ENCODE measurements at places on chromosomes 2 and 18.
A peak's percentile ranks its signal among the peaks of the same experiment; 100 is the strongest.

DNA sequence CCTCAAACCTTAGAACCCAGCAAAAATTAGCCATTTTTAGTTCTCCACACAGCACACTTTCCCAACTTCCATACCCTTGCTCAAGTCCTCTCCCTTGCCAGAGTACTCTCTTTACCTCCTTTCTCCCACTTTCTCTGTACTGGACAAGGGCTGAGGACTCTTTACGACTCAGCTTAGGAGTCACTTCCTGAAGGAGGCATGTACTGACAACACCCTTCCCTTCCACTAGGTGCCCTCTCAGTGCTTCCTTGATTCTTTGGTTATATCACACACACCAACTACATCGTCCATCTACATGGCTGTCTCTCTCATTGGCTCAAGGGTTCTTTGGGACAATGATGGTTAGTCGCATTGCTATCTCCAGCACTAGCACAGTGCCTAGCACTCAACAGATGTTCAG, 5.2 kb upstream of the C18orf63 start:
- DNase-seq = no peak

DNA sequence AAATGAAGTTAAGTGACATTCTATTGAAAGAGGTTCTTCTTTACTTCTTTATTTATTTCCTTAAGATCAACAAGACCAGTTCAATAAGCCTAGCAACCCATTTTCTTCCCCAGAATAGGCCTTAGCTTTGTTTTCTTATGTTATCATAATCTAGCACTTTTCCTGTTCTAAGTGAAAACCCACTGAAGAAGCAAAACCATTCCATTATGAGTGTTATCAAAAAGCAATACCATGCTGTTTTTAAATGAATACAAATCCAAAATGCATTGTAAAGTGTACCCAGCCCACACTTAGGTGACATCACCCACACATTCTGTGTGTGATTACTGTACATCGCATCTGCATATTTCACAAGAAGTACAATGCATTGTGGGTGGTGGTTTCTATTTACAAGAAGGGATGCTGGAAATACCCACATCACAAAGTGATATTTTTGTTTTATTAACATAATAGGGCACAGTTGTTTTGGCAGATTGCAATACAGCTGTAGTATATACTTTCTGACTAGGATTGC, 679.5 kb downstream of the KCNJ3 start:
- DNase-seq = no peak

GRCh38 chr2:5482929-5483331, 209.3 kb upstream of the SOX11 start:
- DNase-seq = peak; percentile 29

GRCh38 chr18:627231-627630, 30.2 kb upstream of the TYMS start:
- DNase-seq = no peak

DNA sequence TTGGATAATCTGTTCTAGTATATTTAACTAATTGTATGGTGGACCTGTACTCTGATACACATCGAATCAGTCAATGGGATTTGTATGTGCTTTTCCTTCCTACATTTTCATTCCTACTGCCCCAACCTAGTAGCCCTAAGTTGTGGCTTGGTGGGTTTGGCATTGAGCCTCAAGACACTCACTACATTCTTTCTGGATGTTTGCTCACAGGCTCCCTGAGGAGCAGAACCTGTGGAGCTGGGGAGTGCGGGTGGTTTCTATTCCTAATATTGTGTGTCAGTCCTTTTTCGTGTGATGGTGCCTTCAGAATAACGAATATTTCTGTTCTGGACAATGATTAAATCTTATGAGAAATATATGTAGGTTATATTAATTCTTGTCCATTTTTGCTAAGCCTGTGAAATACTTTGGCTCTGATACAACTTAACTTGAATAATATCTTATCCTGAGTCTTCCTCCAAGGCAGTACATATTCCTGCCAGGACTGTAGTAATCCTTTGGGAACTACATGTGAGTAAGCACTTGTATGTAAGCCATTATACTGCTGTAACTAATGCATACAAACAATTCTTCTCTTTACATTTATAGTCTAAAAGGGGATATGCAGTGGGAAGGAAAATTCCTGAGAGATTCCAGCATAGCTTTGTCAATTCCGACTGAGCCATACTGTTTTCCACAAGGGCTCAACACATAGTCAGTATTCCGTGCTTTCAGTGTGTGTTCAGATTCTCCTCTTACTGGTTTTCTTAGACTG, 150.6 kb downstream of the AGPS start:
- peak; percentile 94 for DNase-seq

DNA sequence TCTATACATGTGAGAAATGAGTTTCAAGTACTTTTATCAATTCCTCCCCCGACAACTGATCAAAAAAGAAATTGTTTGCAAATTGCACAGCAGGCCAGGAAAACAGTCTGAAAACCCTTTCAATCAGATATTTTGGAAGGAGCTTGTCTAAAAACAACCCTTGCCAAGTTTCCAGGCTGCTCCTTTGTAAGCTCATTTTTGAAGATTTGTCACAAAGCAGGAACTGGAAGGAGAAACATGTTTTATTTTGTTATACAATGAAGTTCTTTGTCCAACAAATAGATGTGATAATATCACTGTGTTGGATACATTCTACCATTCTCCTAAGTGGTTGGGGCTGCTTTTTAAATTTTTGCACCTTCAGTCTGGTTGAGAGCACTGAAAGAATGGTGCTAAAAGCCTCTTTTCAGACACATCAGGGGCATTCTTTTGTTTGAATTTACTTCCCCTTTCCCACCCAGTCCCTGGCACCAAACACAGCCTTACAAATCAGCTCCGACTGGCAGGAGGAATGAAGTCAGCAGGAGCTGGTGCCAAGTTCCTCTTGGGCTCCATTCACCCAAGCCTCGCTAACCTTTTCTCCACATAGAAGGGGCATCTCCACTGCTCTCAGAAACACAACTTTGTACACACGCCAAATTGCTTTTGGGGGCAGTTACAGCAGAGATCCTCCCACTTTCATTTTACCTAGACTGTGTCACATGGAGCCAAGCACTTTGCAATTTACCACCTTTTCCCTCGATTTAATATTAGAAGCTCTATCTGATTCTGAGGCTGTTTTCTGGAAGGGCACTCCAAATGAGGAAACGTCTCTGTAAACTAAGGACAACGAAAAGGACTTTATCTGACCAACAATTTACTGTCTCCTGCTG, 88.0 kb downstream of the C1D start:
- no peak for DNase-seq

DNA sequence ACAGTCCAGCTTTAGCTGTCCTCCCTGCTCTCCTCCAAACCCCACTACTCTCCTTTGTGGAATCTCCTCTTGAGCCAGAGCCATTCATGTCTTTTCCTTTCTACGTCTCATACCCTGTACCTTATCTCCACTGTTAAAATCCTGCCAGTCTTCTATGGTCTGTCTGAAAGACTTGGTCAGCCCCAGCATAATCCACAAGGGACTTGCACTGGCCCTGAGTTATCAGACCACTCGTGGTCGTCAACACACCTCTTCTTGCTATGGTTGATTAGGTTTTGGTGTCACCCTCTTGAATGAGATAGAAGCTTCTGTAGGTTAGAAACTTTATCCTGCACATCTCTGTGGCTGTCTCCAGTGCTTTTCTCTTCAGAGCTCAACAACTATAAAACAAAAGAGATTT, 56.8 kb downstream of the MYO1B start:
- DNase-seq = no peak

- peak; percentile 9 for DNase-seq
Measured at GRCh38 chr2:231464576-231465540, 574 bp upstream of the NCL start.

- no peak for DNase-seq
Measured at GRCh38 chr18:725646-726045, 13.2 kb upstream of the ENOSF1 start.

- peak; percentile 90 for DNase-seq
Measured at GRCh38 chr2:210170446-210171303, 534 bp downstream of the KANSL1L start.

DNA sequence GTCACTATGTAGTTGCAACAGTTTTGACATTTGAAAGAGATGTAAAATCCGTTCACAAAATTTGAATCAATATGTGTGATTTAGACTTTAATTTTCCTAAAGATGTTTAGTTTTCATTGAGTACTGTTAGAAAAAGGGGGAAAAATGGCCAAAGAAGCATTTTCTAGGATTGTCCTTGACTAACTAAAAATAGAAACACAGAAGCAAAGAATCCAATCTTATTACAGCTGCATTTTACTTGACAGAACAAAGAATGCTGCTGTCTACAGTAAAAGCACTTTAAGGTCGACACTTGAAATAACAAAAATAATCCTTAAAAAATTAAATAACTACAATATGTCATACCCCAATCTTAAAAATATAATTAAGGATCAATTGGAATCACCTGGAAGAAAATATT, 48.9 kb downstream of the FRZB start:
- DNase-seq = no peak

GRCh38 chr2:43144263-43144662, 82.1 kb downstream of the ZFP36L2 start:
- DNase-seq = no peak

GRCh38 chr18:69897397-69898108, 50.1 kb downstream of the CD226 start:
- no peak for DNase-seq

DNA sequence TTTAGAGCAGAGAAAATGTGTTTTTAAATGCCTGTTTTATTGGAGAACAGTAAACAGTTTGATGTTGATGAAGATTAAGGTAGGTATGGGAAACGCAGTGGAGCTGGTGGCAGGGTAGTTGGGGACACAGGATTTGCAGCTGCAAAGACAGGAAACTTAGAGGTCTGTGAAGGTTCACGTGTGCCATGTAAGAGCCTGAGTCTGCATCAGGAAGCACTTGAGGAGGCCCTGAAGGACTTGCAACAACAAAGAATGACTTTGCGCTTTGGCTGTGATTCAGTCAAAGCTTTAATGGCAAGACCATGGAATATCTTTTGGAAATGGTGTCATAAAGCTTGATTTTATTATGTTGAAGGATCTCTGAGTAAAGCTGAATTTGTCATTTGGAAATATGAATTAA, 347.6 kb upstream of the KCNJ3 start:
- DNase-seq = no peak

DNA sequence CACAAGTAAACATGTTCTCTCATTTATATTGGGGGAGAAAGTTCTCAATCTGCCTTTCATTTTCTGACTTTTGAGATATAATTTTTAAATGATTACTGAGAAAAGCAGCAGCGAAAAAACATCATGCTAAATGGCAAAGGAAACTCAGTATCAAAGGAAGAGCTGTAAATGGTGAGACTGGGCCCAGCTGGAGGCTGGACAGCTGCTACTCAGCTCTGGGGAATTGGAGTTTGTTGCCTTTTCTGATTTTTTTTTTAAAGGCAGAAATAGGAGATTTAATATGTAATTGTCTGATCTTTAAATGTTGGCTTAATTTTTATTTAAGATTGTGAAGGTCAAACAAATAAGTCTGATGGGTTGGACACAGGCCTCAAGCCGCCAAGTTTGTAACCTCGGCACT, 137.1 kb upstream of the TACR1 start:
- no peak for DNase-seq

DNA sequence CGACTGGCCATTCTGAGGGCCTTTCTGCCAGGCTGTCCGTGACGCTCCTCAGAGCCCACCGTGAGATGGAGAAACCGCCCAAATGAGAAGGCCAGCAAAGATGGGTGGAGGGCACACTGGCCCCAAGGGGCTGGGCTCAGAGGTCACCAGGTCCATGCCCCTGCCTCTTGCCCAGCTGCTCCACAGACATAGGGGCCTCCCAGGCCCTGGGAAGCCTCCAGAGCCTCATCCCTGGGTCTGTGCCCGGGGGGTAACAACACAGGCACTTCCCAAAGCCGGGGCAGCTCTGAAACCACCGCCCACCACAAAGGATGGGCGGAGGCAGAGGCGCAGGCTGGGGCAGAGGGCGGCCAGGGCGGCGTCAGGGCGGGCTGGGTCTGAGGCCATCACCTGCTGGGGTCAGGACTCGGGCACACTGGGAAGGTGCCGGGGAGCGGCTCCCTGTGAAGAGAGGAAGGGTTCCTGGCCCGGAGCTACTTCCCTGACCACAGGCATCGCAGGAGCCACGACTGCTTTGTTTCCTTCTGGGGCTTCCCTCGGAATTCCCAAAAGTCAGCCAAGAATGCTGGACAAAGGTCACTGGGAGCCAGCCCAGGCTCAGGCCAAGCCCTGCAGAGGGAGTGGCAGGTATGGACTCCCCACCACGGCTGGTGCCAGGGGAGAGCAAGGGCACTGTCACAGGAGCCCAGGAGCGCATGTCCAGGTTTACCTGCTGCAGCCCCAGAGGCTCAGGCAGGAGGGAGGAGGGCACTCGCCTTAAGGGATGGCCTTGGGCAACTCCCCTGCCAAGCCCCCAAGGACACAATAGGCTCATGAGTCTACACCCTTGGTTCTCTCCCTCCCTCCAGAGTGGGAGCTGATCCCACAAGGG, 9.4 kb downstream of the CYP26B1 start:
- no peak for DNase-seq

GRCh38 chr18:48914581-48915251, 36.0 kb downstream of the SMAD7 start:
- DNase-seq = no peak

DNA sequence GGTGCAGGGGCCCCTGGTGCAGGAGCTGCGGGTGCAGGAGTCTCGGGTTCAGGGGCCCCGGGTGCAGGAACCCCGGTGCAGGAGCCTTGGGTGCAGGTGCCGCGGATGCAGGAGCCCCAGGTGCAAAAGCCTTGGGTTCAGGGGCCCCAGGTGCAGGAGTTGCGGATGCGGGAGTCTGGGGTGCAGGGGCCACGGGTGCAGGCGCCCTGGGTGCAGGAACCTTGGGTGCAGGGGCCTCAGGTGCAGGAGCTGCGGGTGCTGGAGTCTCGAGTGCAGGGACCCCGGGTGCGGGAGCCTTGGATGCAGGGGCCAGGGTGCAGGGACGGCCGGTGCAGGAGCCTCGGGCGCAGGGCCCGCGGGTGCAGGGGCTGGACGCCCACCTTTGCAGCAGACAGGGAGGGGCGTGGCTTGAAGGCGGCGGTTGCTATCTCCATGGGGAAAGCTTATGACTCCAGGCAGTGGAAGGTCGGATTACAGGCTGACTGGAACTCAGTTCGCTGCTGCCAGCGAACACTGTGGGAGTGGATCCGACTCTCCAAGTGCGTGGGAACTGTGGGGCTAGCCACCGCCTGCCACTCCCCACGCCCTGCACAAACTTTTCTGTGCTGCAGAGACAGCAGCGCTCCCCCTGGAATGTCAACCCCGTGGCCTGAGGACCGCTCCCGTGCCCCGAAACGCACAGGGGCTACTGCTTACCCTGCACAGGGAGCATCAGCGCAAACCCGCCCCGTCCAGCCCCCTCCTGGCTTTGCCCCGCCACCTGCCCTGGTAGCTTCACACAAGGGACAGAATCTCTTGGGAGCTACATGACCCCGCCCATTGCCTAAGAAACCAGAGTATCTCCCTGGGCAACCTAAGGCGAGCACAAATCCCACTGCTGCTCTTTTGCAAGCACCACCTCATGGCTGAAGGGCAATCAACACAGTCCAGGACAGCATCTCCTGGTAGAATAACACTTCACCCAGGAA, 40.3 kb downstream of the COPS9 start:
- no peak for DNase-seq

GRCh38 chr2:211086049-211086448, 529.6 kb downstream of the CPS1 start:
- DNase-seq = no peak

GRCh38 chr2:110843959-110844510, 111.7 kb downstream of the ACOXL start:
- no peak for DNase-seq
